Stimulated activated CD4-positive, alpha-beta T cell treated with anti-CD3 and anti-CD28 coated beads, Interleukin-1b, Interleukin-23, amount 100 ng/mL, for 1 hour (primary cell): ENCODE measurements at places on chromosomes 12 and 14.

DNA sequence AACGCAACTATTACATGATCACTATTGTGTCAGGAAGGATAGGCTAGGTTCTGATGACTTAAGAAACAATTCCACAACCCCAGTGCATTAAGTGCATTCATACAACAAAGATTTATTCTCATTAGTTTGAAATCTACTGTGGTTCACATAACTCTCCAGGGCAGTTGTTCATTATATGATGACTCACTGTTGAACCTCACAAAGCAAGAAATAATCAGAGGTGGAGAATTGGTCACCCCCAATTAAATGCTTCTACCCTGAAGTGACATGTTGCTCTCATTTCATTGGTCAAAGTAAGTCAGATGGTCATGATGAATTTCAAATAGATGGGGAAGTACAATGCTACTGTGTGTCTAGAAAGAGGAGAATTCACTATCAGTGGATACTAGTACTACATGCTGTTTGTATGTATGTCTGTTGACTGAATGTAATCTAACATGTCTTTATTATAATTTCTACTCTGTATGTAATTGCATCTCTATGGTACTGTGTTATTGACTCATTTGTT lies 6.1 kb upstream of the HELB start:
- no peak for DNase-seq

DNA sequence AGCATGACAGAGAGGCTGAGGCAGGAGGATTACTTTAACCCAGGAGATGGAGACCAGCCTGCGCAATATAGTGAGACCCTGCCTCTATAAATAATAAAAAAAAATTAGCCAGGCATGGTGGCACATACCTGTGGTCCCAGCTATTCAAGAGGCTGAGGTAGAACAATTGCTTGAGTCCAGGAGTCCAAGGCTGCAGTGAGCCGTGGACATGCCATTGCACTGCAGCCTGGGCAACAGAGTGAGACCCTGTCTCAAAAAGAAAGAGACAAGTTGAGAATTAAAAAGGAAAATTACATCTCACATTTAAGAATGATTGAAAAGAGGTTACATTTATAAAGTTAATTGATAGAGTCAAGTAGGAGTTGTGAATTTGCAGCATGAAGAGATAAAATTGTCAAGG lies 91.4 kb upstream of the TMPO start:
- no peak for DNase-seq

DNA sequence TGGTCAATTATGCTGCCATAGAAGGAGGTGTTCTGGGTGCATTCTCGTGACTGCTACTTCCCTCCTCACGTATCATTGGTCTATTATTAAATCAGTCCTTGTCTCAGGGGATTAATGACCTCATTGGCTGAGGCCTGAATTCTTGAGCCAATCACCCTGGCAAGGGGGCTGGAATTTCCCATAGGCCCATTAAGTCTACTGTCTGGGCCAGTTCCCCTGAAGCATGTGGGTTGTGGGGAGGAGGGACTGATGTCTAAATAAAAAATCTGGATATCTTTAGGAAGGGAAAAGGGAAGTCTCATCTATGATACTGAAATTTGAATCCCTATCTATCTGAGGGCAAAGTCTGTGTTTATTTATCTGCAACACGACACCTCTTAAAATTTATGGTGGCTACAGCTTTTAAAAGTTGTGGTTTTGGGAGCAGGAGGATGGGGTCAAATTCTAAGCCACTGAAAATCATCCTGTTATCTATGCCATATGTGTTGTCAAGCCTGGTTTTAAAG lies 71.9 kb downstream of the DYRK2 start:
- no peak for DNase-seq

- DNase-seq, result no peak
These were observed 18.0 kb downstream of the RIMBP2 start for GRCh38 chr12:130698106-130698505.

DNA sequence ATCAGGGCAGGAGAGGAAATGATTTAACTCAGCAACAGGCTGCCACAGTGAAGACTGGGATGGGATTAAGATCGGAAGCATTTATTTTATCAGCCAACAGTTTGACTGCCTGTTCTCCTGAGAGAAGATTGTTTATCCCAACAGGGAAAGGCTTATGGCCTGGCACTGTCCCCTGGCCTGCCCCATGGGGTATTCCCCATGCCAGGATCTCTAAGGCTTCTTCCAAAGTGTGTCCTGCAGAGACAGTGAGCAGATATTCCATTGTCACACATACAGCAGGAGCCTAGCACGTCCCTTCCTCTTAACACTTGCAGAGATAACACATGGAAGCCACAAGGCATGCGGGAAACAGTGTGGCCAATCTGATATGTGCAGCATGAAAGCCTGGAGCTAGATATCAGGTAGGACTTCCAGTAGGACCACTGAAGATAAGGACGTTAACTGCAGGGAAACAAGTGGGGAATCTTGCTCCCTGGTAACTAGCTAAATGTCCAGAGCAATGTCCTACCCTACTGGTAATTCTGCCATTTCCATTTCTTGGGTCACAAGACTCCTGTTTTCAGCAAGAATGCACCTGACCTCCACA lies 48.2 kb downstream of the IQSEC3 start:
- no peak for DNase-seq
